ENCODE measurements at places on chromosomes 12 and 14.

DNA sequence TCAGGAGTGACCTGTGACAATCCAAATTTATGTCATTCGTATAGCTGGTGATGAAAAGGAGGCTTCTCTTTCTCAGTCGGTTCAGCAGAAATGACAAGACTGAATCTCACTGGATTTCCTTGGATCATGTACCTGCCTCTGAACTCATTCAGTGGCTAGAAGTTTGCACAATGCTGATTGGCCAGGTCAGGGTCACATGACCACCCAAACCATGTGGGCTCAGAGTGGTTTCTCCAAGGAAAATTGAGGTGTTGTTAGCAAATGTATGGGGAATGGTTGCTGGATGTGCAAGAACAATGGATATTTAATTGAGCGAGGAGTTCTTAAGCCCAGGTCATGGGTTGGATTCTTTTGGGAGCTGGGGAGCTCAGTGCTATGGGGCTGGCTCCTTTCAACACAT, 227.5 kb downstream of the AACS start:
- DNase-seq: no peak

DNA sequence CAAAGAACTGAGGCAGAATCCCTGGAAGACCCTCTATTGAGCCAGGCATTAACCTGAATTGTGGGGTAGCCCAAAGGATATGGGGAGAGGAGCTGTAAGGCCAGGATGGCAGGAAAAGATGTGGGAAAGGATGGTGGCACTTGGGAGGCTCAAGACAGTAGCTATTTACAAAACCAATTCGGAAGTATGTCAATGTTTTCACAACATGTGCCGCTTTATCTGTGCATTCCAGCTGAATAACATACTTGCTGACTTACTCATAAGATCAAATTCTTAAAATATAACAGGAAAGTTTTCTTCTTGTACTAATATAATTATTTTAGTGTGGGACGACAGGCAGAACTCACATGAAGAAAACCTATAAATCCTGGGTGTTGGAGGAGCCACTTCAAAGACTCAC, 10.6 kb downstream of the BBS10 start:
- DNase-seq: no peak

DNA sequence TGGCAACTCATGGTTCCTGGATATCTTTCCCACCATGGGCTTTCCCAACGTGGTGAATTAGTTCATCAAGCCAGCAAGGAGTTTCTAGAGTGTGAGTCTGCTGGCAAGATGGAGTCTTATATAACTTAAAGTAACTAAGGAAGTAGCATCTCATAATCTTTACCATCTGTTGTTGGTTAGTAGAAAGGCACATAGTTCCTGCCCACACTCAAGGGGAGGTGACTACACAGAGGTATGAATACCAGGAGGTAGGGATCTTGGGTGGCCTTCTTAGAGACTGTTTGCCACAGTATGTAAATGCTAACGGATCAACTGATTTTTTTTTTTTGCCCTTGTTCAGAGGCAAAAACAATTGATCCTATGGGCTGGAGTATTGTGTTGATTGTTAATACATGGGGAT, 446.9 kb downstream of the ATP23 start:
- DNase-seq: no peak

DNA sequence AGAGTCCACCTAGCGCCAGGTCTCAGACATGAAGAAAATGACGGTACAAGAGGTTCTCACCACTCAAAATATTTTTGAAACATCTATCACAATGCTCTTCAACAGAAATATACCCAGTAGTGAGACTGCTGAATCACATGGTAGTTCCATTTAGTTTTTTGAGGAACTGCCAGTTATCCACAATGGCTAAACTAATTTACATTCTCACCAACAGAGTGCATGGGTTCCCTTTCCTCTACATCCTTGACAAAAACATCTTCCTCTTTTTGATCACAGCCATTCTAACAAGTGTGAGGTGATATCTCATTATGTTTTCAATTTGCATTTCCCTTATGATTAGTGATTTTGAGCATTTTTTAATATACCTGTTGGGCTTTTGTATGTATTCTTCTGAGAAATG, 5.7 kb upstream of the GPR65 start:
- DNase-seq: no peak

DNA sequence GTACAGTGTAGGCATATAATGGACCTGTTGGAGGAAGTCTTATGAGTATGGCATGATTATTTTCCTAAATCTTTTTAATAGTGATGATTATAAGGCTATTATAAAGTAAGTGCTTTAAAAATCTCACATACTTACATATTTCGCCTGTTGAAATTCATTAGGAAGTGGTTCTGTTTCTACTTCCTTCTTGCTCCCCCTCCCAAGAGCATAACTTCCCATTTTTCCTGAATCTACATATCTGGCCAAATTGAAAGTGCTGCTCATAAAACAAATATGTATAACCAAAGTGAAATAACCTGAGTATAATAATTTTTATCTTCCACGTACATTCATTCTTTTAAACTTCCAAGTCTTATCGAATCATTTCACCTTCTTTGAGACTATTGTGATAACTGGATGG, 455.6 kb upstream of the SEL1L start:
- DNase-seq: no peak

- DNase-seq: no peak
These were observed 85.2 kb downstream of the TMTC3 start for GRCh38 chr12:88227263-88227662.

DNA sequence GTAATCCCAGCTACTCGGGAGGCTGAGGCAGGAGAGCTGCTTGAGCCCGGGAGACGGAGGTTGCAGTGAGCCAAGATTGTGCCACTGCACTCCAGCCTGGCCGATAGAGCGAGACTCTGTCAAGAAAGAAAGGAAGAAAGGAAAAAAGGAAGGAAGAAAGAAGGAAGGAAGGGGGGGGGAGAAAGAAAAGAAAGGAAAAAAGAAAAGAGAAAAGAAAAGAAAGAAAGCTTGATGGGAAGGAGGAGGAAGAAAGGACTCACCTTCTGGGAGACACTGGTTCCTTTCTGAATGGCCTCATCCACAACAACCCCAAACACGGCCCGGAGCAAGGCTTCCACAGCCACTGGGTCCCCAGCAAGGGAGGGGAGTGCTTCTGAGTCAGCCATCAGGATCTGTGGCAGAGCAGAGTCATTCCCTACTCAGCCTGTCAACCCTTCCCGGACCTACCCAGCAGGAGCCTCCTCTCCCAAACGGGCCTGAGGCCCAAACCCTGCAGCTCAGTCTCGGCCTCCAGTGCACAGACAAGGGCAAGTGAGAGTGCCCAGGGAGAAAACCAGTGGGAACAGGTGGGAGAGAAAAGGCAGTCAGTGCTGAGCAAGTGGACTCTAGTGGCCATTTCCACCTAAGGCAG, 7.3 kb upstream of the ZNF740 start:
- no peak for DNase-seq

- DNase-seq: no peak
These were observed 3.1 kb downstream of the GALC start for GRCh38 chr14:87989956-87990299.

- DNase-seq: no peak
These were observed 86.0 kb upstream of the CDKN3 start for GRCh38 chr14:54310851-54311228.

GRCh38 chr14:22071006-22071405, 397.4 kb upstream of the OR4E1 start:
- no peak for DNase-seq

GRCh38 chr14:67934087-67934486, 114.5 kb downstream of the RAD51B start:
- peak; percentile 73 for DNase-seq

DNA sequence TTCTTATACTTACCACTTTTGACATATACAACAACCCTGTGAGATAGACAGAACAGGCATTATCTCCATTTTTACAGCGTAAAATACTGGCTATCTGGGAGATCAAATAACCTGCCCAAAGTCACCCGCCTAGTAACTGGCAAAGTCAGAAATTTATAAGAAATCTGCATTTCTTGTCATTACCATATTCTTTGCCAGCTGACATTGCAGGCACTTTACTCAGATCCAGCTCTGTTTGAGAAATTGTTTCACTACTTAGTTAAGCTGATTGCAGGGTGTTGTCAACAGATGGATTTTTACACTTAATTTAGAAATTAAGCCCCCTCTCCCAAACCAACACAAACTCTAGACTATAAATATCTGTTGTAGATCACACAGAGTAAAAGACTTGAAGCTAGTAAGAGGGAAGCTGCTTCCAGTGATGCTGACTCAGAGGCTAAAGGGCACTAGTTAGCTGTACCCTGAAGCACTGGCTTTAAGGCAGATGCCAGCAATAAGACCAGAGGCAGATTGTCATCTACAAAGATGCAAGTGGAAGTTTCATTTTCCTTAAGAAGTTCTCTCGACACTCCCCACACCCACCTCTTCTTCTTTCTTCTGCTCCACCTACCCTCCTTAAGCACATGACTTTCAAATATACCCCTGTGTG, 153.1 kb downstream of the ANO6 start:
- no peak for DNase-seq

DNA sequence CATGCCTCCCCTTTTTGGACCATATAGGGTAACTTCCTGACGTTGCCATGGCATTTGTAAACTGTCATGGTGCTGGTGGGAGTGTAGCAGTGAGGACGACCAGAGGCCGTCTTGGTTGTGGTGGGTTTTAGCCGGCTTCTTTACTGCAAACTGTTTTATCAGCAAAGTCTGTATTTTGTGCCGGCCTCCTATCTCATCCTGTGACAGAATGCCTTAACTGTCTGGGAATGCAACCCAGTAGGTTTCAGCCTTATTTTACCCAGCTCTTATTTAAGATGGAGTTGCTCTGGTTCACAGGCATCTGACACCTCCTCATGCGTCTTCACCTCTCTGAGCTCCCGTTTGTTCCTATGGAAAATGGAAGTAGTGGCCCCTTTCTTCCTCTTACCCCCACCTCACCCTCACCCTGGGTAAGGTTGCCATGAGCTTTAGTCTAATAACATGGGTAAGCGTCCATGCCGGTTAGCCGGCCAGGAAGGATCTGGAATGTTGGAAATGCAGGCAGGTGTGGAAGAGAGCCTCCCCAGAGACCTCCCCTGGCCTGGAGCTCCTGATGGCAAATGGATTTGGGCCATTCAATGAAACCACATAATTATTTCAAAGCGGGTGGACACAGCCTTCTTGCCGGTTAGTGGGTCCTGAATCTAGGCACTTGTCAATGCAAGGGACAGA, 18.6 kb downstream of the HHIPL1 start:
- DNase-seq: no peak

DNA sequence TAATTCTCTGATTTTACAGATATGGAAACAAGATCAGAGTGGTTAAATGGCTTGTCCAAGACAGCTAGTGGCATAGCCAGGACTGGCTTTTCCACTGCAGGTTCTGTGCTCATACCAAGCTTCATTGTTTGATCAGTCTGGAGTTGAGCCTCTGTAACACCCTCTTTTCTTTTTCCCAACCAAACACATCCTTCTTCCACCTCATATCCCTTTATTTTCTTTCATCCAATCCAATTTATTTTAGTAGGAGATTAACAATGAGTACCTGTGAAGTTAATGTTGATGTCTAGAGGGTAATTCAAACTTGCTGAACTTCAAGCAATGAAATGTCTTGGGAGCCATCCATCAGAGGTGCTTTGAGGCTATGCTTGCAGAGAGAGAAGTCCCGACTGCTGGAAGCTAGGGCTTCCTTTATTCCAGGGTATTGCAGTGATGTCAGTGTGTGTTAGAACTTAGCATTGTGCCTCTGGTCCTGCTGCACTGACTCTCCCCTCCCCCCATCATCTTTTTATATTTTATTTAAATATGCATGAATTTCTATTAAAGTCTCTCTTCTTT, 452.1 kb upstream of the PDE3A start:
- DNase-seq: no peak

GRCh38 chr12:105158876-105159275, 51.3 kb downstream of the WASHC4 start:
- no peak for DNase-seq

- no peak for DNase-seq
These were observed 164.8 kb downstream of the AACS start for GRCh38 chr12:125229878-125230530.

DNA sequence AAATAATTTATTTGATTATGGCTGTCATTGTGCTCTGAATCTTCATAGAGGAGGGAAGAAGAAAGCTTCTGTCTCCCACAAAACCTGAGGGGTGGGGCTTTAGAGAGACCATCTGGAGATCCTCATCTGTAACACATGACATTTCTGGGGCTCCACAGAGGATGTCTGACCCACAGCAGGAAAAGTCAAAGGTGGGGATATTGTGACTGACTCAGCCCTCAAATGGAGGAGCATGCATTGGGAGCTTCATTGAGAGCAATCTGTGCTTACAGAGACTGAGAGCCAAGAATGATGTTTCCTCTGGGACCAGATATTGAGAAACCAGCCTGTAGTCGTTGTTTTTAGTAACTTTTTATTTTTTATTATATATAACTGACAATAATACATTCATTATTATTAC, 158.7 kb downstream of the SYT1 start:
- no peak for DNase-seq

GRCh38 chr12:113990250-113991223, 24.4 kb upstream of the RBM19 start:
- DNase-seq: no peak

- no peak for DNase-seq
These were observed 29.0 kb downstream of the NFKBIA start for GRCh38 chr14:35375558-35376025.

DNA sequence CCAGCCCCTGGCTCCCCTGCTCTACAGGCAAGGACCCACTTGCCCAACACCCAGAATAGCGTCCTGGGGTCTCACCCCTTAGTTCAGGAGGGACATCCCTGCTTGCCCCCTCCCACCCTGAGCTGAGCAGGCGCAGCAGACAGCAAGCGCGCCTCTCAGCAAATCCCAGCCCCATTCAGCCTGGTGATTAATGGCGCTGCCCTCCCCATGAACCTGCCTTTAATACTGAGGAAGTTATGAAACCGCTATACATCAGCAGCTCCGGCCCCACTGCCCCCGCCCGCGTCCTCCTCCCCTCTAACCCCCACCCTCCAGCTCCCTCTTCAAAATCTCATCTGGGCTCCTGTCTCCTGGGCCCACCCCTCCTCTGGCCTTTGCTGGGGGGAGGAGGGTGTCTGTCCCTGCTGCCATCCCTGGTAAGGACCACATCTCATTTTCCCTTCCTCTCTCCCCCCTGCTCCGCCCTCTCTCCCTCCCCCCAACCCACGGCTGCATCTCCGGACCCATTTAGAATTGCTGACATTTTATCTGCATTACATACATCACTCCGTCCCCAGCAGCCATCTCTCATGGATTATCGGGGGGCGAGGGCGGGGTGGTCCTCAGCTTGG, 7.1 kb upstream of the SMUG1 start:
- no peak for DNase-seq

DNA sequence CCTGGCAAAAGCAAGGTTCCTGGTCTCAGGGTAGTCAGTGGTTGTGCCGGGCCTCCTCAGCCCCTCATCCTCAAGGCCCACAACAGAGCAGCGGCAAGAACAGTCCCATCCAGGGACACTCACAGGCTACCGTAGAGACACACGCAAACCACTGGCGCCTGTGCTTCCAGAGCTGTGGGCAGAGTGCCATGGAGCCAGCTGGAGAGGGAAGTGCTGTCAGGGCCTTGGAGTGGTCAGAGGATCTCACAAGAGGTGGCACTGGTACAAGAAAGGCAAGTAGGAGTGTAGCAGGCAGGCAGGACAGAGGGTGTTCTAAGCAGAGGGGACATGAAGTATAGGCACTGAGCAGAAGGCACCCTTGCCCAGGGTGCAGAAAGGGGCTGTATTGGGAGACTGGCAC, 34.6 kb downstream of the ANKRD9 start:
- no peak for DNase-seq
